ENCODE measurements at places on chromosomes 3 and 15.
A peak's percentile ranks its signal among the peaks of the same experiment; 100 is the strongest.

GRCh38 chr15:68713874-68714273 is 106.8 kb downstream of the ANP32A start:
- no peak for DNase-seq

DNA sequence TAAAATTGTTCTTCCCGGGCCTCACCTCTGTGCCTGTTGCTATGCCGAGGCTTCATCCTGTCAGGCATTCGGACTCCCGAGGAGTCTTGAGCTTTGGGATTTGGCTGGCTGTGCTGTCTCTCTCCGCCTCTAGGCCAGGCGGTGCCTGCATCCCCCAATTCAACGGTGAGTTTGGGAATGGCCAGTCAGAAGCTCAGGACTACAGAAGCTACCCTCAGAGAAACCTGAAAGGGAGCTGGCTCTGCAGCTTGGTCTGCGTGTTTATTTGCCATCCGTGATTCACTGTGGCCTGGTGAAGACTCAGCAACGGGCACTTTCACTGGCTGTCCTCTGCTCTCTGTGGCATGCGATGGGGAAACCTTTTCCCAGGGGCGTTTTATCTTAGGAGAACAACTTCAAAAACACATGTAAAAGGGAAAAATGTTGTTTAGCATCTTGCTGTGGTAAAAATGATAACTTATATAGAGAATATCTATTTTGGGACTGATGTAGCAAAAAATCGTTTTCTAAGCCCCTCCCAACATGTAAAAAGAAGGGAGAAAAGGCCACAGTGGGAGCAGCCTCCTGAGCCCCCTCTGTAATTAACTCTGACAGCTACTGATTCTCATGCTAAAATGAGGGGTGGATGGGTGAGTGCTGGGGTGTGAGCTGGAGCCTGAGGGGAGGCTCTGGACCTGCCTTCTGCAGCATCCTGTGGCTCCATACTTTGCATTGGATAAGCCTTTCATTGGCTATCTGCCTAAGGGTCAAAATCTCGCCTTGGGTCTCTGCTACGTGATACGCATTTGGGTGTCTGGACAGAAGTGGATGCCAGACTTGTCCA is 103.4 kb upstream of the KLHL25 start:
- DNase-seq: no peak

DNA sequence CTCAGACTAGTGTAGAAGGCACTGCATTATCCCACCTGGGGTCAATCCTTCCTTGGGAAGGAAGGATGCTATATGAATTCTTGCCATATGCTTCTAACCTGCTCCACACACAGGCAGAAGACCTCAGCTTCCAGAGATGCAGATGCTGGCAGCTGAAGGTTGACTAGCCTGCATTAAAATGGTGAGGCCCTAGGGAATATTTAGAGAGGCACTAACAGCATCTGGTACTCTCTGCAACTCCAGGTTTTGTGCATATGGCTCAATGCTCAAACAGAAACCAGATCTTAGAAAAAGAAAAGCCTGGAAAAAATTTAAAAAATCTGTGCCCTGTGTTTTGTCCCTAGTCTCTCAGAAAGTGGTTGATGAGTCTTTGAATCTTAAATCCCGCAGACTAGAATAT is 56.0 kb upstream of the MYRIP start:
- no peak for DNase-seq

DNA sequence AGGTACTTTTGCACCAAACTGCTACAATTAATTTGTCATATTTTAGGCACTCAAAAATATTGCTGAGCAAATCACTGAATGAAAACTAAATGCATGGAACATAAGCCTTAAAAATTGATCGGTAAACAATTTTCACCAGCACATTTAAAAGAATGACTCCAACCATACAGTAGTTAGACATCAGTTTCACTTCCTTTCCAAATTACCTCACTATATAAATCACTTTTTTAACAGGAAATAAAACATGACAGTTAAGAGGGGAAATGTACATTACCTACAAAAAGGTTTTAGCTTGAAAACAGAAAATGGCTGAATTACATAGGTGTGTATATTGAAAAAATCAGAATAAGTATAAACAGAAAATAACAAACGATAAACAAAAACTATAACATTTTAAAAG is 108.4 kb downstream of the SERPINI1 start:
- no peak for DNase-seq

- no peak for DNase-seq
Observed at GRCh38 chr15:73368301-73369136, at the start of gene HCN4. TSS of gene HCN4 (minus strand) at chr15:73368958. CDS start at chr15:73368270, 688 bp downstream.

GRCh38 chr3:112633757-112634156 is 7.2 kb downstream of the CCDC80 start:
- no peak for DNase-seq

GRCh38 chr3:25455441-25456132 is 27.5 kb downstream of the RARB start:
- no peak for DNase-seq

DNA sequence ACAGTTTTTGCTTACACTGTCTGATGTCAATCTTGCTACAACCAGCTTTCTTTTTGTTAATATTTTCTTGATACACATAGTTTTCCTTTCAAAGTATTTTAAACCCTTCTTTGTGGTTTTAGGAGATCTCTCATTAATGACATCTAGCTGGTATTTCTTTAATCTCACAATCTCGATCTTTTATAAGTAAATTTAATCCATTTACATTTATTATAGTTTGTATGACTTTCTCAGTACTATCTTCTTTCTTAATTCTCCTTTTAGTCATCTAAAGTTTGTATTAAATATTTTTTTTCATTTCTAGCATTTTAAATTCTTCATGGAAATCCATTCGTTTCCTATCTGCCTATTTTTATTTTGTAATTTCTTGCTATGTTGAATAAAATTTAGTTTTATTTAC is 55.4 kb downstream of the MRPL3 start:
- no peak for DNase-seq

- DNase-seq: no peak
Observed at GRCh38 chr3:154701055-154701454, 271.1 kb upstream of the GPR149 start.

DNA sequence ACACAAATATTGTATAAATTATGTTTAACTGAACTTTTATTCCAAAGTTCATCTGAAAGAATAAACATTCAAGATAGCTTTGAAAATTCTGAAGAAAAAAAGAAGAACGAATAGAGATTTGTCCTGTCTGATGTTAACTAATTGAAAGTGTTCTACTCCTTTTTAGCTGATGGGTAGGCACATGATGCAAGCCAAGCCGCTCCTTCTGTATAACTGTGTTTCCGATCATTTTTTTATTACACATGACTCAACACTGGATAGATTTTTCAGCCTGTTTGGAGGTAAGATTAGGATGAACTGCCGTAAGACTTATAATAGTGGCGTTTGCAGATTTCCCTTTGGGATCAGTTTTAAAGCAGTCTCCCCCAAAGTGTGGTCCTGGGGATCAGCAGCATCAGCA is 19.0 kb downstream of the NSUN3 start:
- DNase-seq: no peak

- no peak for DNase-seq
Observed at GRCh38 chr3:177673112-177673914, 476.0 kb upstream of the TBL1XR1 start.

DNA sequence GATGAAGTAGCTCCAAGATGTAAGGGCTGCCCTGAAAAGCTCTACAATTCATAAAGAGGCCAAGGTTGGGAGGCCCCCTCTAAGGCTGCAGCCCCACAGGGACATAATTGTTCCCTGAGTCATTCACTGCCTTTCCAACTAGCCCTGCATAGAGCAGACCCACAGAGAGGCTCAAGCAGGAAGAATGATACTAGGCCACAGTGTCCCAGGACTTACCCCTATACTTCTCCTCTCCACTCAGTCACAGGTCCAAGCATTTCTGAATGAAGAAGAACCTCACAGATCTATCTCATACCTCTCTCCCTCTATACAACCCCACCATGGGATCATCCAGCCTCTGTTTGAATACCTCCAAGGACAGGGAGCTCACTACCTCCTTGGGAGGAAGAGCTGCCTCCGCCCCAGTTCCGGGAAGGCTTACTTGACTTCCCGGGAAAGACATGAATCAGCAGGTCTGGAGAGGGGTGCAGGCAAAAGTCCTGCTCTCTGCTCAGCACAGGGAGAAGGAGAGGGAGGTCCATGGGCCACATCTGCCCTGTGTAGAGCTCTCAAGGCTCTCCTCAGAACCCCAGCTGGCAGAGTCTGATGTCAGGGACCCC is 6.9 kb upstream of the SKIC8 start:
- DNase-seq: no peak

- DNase-seq: no peak
Observed at GRCh38 chr15:100250176-100250800, 91.5 kb downstream of the ADAMTS17 start.

- DNase-seq: no peak
Observed at GRCh38 chr3:29679944-29680343, 399.1 kb downstream of the RBMS3 start.

GRCh38 chr3:141798448-141798845 is 35.2 kb downstream of the GRK7 start:
- DNase-seq: no peak

DNA sequence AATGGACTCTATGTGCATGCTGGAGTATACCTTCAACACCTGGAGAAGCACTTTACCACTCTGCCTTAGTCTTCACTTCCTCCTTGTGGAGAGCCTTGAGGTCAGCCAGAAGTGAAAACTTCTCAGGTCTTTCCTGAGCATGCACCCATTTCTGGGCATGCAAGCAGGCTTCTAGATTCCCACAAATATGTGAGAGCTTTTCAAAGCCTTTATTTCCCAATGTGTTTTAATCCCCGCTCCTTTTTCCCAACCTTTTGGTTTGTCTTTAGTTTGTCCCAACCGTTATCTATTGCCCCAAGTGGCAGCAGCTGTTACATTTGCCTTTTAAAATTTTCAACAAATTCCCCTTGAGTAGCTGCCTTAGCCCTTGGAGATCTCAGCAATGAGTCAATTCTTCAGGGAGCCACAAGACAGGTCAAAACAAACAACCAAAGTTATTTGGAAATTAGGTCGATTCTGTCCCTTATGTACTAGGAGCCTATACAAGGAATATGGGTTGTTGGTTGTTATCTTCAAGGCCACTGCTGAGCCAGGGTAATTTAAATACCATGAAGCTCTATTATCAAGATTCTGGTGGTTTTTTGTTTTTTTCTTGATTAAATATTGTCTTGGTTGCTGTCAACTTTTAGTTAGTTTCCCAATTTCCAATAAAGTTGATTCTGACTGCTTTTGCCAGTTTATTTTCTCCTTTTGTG is 44.4 kb downstream of the LSM3 start:
- no peak for DNase-seq

DNA sequence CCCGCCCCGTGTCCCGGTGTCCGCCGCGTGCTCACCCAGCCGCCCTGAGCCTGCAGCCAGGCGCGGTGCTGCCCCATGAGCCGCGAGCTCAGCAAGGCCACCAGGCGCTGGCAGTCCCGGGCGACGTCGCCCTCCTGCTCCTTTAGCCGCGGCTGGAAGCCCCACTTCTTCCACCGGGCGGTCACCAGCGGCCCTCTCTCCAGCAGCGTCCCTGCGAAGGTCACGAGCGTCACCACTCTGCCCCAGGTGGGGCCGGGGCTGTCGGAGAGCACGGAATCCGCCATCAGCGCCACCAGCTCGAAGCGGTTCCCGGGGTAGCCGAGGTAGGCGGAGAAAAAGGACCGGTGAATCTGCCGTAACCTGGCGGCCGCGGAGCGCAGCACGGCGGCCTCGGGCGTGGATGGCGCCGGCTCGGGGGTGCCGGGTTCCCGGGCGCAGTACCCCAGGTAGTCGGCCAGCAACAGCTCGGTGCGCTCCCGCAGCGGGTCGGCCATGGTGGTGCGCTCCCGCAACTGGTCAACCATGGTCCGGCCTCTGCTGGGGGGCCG is 298 bp downstream of the BCL2L10 start:
- DNase-seq: no peak

GRCh38 chr3:98770261-98771039 is 7.3 kb downstream of the ST3GAL6 start:
- DNase-seq: no peak

DNA sequence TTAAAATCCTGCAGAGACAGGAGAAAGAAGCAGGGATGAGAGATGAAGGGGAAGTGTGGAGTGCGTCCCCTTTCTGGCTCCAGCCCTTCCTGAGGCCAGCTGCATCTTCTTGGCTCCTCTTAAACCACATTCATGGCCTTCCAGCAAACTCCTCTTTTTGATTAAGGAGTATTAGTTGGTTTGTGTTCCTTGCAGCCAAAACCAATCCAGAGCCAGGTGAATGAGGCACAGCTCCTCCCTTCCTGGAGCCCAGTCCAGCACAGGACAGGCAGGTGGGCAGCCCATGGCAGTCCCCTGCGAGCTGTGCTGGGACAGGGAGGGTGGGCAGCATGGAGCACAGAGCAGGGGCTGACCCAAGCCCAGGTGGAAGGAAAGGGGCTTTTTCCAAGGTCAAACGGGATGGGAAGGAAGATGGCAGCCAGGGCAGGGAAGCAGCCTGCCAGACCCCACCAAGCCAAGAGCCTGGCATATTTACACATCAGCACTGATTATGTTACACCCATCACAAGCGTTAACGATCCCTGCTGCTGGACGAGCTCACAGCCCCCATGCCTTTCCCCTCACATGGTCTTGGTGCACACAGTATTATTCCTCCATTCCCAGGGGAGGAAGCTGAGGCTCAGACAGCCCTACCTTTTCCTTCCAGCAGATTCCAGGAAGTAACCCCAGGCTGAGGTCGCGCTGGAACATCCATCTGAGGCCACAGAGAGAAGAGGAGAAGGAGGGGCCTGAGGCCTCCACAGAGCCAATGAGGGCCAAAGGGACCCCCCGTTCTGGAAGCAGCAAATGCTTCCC is 175.6 kb downstream of the SMAD6 start:
- no peak for DNase-seq

DNA sequence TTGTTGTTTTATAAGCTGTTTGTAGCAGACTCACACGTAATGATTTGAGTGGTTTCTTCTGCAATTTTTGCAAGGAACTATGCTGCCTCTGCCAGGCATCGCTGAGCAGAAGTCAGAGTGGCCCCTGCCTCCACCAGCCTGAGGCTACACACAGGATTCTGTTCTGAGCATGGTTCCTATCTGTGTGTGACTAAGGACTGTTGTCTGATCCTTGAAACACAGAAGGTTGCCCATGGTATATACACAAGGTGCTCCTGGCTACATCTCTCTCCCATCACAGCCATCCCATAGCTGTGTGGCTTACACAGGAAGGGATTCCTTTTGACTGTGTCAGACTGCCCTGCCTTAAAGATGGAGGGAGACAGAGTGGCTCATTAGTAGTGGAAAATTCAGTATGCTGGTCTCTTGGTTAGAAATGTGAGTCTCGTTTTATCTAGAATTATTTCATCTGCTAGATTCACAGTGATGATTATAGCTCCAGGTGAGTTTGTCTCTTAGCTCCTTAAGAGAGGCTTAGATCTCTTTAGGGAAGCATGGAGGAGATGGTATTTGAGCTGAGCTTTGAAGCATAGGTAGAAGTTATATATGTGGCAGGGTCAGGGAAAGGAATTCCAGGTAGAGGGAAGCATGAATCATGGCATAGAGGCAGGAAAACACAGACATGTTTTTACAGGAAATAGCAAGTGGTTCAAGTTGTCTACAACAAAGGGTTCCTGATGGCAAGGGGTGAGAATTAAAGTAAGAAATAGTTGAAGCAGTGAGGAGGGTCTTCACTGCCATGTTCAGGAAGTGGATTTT is 37.5 kb downstream of the SNAPC5 start:
- DNase-seq: peak; percentile 9

DNA sequence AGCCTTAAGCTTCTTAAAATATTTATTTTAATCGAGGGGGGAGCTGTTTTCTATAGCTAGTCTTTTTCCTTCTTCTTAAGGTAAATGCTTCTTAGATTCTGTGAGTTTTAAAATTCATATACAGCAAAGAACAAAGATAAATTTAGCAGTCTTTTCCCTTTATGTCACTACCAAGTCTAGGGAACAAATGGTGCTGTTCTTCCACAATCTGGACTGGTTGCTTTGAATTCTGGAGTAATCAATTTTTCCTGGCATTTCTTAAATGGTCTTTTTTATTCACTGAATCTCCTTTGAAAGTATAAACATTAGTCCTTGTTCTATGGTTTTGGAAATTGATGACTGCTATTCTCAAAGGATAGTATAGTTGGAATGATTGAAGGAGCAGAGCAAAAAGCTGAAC is 82.8 kb downstream of the CHL1 start:
- no peak for DNase-seq
